ENCODE measurements at places on chromosomes 13 and 19. TPM values are rescaled to one million over a fixed set of nuclear protein-coding genes. Genes with fewer than 3 reads are reported as not detected.

Gene IGFL1
- polyA plus RNA-seq: not detected

Gene HNRNPA1L2
- 3.6 TPM for polyA plus RNA-seq

Gene TGFBR3L
- polyA plus RNA-seq: 0.76 TPM

Gene ZNF28
- polyA plus RNA-seq: 2.3 TPM

Gene IZUMO2
- not detected for polyA plus RNA-seq

Gene DNMT1
- polyA plus RNA-seq: 23.5 TPM

Gene IFNL1
- polyA plus RNA-seq: not detected

Gene SELENOV
- polyA plus RNA-seq: not detected

Gene KIR2DL4
- polyA plus RNA-seq: not detected

Gene TMEM145
- polyA plus RNA-seq: 0.18 TPM

GRCh38 chr19:38197937-38198704 lies 25.9 kb downstream of the DPF1 start:
- no peak for DNase-seq

GRCh38 chr13:41456768-41457588 lies at the start of gene RGCC:
Gene RGCC, plus strand, starts transcription at chr13:41457550. Its CDS starts 158 bp downstream, at chr13:41457708.
- DNase-seq: peak; percentile 83

DNA sequence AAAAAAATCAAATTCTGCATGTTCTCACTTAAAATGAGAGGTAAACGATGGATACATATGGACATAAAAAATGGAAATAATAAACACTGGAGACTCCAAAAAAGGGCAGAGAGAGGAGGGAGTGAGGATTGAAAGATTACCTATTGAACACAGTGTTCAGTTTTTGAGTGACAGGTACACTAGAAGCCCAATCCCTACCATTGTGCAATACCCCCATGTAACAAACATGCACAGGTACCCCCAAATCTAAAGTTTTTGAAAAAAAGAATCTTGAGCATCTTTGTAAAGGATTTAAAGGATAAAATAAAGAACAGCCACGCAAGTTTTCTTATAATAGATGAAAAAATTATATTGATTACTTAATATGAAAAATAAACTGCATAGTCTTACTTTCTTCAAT lies 16.7 kb upstream of the CLC start:
- no peak for DNase-seq

DNA sequence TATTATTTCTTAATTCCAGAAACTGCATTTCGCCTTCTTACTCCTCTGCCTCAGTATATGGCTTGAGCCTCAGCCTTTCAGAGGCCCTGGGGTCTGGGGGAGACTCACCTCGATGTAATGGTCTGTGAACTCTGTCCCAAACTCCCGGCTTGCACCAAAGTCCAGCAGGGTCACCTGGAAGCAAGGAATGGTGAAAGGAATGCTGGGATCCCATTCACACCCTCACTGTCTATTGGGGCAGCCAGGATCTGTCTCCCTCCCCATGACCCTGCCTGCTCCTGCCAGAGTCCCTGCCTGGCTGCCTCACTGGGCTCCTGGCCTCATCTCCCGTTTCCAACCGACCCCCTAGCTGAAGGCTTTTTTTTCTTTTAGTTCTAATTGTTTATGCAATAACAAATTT lies 5.4 kb upstream of the NUMBL start:
- DNase-seq: no peak

- no peak for DNase-seq
Observed at GRCh38 chr19:17716309-17716929, 2.9 kb upstream of the MAP1S start.

DNA sequence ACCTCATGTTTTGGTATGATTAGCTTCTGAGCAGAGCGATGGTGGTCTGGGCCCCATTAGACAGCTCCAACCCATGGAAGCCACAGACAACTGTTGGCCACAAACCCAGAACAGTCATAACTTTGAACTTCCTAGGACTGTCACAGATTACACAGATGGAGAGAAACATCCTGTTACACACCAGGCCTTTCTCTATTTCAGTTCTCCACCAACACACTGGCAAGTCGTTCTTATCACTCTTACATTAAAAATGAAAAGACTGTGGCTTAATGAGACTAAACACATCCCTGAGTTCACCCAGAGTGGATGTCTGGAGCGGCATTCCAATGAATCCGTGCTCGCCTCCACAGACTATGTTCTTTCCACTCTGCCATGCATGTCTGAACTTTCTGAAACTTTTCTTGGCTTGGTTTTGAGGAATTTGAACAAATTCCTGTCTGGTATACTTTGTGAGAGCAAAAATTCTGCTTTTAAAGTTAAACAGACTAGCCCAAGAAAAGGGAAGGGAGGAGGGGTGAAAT lies 109.1 kb downstream of the NALCN start:
- DNase-seq: peak; percentile 23

GRCh38 chr13:66329988-66330451 lies 900.1 kb downstream of the PCDH9 start:
- no peak for DNase-seq

DNA sequence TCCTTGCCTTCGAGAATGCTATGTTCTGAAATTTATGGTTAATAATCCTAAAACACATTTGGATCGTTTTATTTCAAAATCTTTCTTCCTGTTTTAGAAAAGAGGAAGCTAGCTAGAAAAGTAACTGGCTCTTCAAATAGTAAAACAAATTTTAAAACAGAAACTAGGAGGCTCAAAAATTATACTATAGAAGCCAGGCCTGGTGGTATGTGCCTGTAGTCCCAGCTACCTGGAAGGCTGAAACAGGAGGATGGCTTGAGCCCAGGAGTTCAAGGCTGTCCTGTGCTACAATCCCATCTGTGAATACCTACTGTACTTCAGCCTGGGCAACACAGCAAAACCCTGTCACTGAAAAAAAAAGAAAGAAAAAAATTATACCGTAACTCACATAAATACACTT lies 57.9 kb downstream of the ELF1 start:
- DNase-seq: no peak

- DNase-seq: no peak
Observed at GRCh38 chr19:42601811-42602443, 7.2 kb upstream of the CEACAM8 start.

GRCh38 chr13:73656863-73657262 lies 477.3 kb downstream of the KLF12 start:
- no peak for DNase-seq

- no peak for DNase-seq
Observed at GRCh38 chr13:57815600-57815999, 184.1 kb downstream of the PCDH17 start.

DNA sequence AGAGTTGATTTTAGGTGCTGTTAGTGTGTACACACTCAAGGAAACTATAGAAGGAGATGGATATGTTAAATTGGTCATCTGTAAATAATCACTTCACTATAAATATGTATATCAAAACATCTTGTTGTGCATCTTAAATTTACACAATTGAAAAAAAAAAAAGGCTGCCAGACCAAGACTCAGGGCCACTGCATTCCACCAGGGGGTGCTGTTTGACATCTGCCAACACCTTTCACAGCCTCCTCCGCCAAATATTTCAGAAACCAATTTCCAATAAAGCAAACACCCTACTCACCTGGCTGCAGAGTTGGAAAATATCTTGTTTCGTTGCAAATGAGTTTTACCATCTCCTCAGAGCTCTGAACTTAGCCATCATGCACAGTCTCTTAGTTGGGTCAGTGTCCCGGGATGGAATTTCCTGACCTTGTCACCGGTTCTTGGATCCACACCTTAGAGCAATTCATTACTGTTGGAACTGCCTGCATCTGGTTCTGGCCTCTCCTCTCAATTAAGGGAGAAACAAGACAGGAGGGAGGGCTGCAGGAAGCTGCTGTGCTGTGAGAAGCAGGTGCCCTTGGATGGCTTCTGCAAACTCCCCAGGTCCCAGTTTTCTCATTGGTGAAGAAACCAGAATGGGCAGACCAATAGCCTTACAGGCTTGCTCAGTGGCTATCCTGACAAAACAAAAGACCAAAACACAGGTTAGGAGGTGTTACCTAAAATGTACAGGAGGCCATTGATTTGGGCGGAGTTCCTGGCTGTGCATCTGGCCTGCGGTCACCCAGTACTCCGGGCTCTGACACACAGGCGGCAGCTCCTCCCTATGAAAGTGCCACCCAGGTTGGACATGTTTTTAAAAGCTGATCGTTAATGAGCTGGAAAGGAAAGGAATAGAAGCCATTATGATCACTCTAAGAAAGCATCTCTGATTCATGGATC lies 746.6 kb downstream of the UQCRFS1 start:
- peak; percentile 69 for DNase-seq

- DNase-seq: no peak
Observed at GRCh38 chr13:89361909-89362308, 1690.7 kb downstream of the SLITRK5 start.

DNA sequence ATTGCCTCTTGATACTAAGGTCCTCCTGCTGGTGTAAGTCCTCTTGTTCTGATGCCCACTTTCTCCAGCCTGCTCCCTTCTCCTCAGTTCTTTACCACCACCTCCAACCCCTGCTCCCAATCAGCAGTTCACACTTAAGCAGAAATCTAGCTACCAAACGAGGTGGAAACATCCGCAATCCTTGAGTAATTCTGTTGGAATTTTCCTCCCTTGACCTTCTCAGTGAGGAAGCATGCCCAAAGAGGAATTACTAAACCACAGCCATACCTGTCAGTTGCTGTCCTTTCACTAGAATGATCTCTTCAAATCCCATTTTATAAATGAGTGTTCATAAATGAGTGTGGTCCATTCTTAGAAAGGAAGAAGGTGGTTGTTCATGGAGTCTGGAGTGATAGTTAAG lies 289.9 kb downstream of the DACH1 start:
- no peak for DNase-seq

- no peak for DNase-seq
Observed at GRCh38 chr13:32121316-32121715, 89.7 kb downstream of the FRY start.

GRCh38 chr19:10230173-10230860 lies 814 bp downstream of the S1PR2 start:
- peak; percentile 60 for DNase-seq

- no peak for DNase-seq
Observed at GRCh38 chr13:25455146-25455545, 83.4 kb downstream of the ATP8A2 start.

DNA sequence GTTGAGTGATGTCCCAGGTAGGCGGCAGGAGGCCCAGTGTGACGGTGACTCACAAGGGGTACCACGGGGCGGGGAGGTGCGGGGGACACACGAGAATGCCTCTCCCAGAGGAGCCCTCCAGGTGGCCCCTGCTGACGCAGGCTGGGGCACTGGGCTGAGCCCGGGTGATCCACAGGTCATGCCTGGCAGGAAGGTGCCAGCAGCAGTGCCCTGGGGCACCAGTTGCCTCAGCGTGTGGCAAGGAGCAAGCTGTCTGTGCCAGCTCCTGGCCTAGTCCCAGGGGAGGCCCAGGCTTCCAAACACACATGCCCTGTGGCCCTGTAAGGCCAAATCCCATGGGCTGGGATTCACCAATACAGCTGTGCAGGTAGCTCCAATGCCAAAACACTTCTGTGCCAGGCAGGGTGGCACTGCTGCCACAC lies 28.0 kb downstream of the AKT2 start:
- peak; percentile 60 for DNase-seq

DNA sequence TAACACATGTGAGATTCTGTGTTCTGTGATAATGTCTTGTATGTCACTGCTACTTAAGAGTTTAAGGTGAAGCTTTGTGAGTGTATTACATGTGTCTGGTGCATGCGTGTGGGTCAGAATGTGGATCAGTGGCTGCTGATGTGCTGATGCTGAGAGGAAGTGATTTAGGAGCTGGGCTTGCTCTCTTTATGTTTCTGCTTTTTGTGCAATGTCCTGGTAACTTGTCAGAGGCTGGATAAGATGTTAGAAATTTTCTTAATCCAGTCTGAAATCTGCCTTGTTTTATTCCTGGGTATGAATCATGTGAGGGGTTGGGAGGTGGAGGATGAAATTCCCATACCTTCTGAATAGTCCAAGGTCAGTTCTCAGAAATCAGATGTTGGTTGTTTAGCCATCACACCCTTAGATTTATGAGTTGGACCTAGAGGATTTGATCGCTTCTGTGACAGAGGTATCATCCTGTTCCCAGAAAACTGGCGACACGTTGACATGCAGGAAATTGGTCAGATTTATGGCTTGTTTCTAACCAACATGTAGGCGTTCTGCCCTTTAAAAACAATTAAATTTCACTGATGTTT lies 24.5 kb upstream of the CXCL17 start:
- no peak for DNase-seq

GRCh38 chr13:110236831-110237261 lies 70.1 kb downstream of the COL4A1 start:
- peak; percentile 84 for DNase-seq

DNA sequence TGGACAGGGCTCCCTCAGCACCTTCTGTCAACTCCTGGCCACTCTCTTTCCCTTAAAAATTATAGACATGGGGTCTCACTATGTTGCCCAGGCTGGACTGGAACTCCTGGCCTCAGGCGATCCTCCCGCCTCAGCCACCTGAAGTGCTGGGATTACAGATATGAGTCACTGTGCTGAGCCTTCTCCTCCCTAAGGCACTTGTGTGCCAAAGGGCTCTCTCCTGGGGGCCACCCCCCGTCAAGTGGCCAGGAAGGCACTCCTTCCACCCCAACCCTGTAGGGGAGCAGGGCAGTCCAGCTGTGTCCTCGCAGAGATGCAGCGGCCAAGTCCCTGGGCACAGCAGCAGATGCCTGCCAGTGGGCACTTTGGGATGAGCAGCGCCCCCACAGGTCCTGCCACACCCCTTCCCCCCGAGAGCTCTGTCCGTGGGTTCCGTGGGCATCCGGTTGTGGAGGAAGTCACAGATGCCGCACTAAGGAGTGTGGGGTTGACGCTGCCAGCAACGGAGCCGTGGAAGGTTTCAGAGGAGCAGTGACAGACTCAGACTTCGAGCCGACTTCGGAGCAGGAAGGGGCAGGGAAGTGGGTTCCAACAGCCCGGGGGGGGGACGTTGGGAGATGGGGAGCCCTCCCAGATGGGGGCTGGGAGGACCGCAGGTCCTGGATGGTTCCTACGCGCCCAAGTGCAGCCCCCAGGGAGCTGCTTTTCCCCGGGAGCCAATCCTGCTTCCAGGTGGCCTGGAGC lies 3.3 kb upstream of the UQCR11 start:
- DNase-seq: no peak

DNA sequence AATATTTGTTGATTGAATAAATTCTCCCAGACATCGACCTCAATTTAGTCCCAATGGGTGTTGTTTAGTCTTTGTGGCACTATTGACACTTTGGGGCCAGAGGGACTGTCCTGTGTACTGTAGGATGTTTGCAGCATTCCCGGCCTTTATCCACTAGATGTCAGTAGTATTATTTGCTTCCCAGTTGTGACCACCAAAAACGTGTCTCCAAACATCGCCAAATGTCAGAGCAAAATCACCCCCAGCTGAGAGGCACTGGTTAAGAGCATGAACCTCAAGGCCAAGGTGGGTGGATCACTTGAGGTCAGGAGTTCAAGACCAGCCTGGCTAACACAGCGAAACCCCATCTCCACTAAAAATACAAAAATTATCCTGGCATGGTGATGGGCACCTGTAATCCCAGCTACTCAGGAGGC lies 15.4 kb downstream of the NLRP12 start:
- no peak for DNase-seq

GRCh38 chr19:49552749-49553148 lies 24.9 kb downstream of the RCN3 start:
- no peak for DNase-seq

DNA sequence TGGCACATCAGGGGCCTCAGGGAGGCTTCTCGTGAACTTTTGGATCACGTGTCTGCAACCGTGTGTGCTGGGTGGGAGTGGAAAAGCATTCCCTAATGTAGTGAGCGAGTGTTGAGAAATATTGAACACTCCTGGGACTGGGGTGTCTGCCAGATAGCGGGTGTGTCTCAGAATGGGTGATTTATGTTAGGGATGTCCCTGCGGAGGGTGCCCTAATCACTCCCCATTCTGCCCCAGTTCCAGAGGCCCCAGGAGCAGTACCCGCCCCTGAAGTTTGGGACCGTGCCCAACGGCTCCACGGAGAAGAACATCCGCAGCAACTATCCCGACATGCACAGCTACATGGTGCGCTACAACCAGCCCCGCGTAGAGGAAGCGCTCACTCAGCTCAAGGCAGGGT lies 24.2 kb upstream of the GRWD1 start:
- DNase-seq: no peak
